ENCODE measurements at places on chromosomes 7 and 10.

DNA sequence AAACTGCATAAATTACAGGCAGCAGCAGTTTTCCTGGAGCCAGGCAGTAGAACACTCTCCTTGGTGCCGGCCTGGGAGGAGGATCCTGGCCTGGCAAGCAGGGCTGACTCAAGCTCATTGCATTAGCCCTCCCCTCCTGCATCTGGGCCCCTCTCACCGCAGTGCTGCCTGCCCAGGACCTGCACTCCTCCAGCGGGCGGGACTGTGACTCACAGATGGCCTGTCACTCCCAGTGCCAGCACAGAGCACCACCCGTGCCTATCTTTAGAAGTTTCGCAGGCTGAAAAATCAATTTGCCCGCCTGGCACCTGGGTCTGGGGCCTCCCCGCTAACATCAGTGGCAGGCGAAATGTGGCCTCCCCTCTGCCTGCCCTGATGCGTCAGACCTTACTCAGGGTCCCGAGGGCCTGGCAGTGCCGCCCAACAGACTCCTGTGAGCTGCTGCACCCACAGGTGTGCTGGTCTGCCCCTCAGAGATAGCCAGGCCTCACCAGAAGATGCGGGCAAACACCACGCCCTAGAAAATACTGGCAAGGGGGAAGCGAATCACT is 123.8 kb downstream of the KCNMA1 start:
- peak; percentile 79 for DNase-seq

DNA sequence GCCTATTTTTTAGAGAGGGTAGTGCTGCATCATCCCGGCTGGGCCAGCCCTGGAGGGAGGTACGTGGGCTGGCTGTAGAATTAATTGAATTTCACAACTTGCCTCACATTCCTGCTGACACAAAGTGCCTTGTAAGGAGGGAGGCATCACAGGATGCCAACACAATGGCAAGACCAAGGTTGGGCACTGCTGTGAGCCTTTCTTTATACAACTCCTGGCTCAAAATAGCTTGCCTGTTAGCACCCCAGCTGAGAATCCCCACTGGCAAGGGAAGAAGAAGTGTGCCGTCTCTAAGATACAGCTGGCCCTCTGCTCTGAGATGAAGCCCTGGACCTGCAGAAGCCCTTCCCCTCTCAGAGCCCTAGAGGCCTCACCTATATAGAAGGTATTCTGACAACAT is 873.9 kb downstream of the GRID1 start:
- peak; percentile 27 for DNase-seq

DNA sequence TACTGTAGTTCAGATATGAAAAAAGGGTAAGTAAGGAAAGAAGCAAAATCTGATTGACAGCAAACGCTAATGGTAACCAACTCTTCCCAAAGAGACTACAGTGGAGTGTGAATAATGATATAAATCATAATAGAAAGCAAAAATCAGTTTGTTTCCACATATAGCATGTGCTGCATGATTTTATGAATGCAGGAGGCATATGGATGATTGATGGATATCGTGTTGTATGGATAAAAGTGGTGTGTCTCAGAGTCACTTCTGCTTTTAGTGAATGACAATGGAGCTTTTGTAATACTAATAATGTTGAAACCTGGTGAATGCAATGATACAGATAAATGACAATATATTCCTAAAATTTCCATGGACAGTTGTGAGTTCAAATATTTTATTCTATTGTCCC is 36.6 kb upstream of the PALS2 start:
- no peak for DNase-seq

GRCh38 chr7:133391206-133391605 is 138.3 kb downstream of the EXOC4 start:
- DNase-seq = peak; percentile 37

- DNase-seq = peak; percentile 48
Observed at GRCh38 chr7:127938588-127938987, 92.6 kb downstream of the LRRC4 start.

DNA sequence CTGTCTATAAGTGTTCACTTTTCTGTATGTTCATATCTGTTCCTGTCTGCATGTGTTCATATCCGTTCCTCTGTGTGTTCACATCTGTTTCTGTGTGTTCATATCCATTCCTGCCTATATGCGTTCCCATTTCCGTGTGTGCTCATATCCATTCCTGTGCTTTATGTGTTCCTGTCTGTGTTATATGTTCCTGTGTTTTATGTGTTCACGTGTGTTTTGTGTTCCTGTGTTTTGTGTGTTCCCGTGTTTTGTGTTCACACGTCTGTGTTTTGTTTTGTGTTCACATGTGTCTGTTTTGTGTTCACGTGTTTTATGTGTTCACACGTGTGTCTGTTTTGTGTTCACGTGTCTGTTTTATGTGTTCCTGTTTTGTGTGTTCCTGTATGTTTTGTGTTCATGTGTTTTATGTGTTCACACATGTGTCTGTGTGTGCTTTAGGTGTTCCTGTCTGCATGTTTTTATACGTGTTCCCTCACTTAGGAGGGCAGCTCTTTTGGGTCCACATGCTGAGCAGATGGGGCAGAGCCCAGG is 42.2 kb upstream of the CNPY1 start:
- no peak for DNase-seq

GRCh38 chr7:157558875-157559595 is 222.2 kb downstream of the DNAJB6 start:
- DNase-seq = no peak

DNA sequence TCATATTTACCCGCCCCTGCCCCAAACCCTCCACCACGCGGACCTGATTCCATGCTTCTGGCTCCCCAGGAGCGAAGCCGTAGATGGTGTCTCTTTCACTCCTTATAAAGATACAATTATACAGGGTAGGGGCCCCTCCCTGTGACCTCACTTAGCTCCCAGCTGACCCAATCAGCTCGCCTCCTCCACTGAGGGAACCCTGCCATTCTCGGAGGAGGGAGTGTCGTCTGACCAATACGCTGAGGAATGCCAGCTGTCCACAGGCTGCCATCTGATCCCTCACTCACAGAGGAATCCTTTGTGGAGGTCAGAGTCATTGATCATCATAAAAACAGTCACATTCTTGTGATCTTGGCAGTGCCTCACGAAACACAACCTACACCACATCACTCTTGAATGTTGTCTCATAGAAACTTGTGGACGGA is 67.5 kb upstream of the INSIG1 start:
- peak; percentile 91 for DNase-seq

DNA sequence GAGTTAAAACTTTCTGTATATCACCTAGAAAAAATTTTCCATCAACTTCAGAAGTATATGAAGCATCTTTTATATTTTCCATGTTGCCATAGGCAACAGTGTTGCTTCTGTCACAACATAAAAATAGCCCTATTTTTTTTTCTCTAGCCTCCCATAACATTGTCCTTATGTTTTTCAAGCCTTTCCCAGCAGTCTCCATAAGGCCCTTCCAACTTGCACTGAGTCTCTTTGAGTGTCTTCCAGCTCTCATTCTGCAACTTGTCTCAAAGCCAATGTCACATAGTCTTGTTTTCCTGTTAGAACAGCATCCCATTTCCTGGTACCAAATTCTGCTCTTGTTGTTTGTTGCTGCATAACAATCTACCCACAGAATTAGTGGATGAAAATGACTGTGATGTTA is 1055.5 kb upstream of the GHITM start:
- DNase-seq = peak; percentile 65
